T-helper 2 cell treated with Interferon-gamma antibody and Interleukin-4, amounts not matched to agents 5 μg/mL and 100 μg/mL, for 36 hours (primary cell): ENCODE measurements at places on chromosomes 16 and 17.

- no peak for DNase-seq
Observed at GRCh38 chr17:80382446-80382845, 32.5 kb upstream of the ENDOV start.

GRCh38 chr17:17972126-17972951 lies at the start of the genes DRC3 and TOM1L2:
DRC3 (plus strand) TSS chr17:17972862; CDS start chr17:17977599, 4,737 bp downstream.
TOM1L2 (minus strand) TSS chr17:17972400; CDS start chr17:17972313, 87 bp downstream.
- DNase-seq = peak; percentile 100

DNA sequence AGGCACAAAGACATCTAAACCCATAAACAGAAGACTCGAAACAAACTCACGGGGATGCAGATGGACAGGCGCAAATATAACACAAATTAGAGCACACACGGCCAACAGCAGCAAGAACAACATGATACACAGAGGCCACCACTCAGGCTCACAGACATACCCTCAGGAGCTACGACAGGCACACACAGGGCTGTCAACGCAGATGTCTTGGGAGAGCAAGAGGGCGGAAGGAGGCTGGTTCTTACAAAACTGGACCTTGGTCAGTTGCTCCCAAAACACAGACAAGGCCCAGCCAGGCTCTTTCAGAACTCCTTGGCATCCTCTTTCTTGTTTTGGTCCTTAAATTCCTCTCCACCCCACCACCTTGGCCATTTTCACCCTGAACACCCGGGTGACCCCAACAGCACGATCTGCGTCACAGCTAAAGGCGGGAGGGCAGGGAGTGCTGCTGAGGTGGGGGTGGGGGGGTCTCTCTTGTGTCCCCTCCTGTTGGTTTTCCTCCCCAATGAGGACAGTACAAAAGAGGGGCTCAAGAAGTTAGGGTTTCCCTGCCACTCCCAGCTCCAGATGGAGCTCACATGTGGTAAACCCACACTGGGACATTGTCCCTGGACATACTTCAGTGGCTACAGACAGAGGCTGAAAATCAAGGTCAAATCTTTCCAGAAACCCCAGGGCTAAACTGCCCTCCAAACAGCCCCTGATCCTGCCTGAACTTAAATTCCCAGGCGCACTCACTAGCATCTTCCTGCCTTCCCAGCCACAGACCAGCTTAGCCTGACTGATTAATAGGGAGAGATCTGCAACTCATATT lies 221.3 kb downstream of the C16orf78 start:
- no peak for DNase-seq

- no peak for DNase-seq
Observed at GRCh38 chr17:33526717-33527116, 233.6 kb upstream of the ASIC2 start.

- DNase-seq = no peak
Observed at GRCh38 chr16:52561910-52562741, 15.2 kb upstream of the TOX3 start.

DNA sequence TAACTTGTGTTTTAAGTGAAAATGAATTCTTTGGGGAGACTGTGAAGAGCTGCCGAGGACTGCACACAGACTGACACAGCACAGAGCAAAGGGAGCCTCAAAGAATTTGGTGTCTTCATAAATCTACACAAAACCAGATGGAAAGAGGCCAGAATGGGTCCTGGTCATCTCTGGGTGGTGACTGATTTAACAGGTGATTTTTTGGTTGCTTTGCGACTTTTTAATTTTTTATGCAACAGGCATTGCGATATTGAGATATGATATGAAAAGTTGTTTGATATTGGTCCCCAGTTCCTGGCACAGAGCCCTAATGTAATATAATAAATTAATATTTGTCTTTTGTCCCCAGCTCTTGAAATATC lies 12.6 kb upstream of the EIF1 start:
- no peak for DNase-seq

- peak; percentile 60 for DNase-seq
Observed at GRCh38 chr16:1991135-1991551, 1.4 kb downstream of the SYNGR3 start.

DNA sequence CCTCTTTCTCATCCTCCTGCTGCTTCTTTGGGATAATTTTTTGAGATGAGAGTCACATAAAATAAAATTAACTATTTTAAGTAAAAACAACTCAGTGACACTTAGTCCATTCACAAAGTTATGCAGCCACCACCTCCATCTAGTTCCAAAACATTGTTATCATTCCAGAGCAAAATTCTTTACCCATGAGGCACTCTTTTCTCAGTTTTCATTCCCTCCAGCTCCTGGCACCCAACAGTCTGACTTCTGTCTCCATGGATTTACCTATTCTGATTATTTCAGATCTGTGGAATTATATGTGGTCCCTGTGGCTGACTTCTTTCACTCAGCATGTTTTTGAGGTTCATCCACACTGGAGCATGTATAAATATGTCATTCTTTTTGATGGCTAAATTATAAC lies 239.9 kb upstream of the DYNLRB2 start:
- no peak for DNase-seq

DNA sequence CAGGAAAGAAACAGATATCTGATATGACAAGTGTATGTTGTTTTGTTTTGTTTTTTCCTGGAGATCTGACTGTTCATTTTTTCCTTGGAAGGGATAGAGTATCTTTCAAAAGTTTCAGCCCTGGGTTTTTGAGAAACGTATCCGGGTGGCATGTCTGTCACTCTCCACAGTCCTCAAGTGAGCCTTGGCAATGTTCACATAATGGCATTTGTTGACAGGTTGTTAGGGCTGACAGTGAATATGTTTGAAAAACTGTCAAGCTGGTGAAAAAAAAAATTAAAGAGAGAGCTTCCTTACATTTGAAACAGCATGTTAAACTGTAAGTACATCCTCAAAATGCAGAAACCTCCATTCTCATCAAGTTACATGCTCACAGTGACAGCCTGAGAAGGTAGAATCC lies 113.0 kb upstream of the DYNLRB2 start:
- DNase-seq = no peak

DNA sequence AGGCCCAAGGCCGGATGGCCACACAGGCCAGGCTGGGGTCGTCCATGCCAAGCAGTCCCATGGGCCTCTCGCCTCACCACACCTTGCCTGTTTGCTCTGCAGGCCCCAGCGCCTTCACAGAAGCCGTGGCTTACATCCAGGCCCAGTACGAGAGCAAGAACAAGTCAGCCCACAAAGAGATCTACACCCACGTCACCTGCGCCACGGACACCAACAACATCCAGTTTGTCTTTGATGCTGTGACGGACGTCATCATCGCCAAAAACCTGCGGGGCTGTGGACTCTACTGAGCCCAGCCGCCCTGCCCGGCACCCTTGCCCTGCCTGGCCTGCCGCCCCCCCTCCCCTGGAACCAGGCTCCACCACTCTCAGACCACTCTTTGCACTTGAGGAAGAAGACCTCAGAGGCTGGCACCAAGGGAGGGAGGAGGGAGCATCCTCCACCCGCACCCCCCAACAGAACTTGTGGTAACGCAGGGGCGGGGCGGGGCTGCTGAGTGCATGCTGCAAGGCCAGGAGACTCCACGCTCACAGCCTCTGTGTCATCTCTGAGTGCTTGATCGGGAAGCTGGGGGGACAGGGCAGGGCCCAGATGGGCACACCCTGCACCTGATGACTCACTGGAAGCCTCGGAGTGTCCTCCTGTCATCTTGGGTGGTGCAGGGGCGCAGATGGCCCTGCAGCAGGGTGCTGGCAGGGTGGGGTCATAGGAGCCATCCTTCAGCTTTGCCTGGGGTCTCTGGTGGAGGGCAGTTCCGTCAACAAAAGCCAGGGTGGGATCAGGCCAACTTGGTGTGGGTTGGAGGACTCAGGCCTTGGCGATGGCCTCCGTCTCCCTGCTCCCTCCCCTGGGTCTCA lies 81.5 kb downstream of the AMFR start:
- DNase-seq = no peak
